ENCODE measurements at places on chromosomes 1 and 21.
A peak's percentile ranks its signal among the peaks of the same experiment; 100 is the strongest.

DNA sequence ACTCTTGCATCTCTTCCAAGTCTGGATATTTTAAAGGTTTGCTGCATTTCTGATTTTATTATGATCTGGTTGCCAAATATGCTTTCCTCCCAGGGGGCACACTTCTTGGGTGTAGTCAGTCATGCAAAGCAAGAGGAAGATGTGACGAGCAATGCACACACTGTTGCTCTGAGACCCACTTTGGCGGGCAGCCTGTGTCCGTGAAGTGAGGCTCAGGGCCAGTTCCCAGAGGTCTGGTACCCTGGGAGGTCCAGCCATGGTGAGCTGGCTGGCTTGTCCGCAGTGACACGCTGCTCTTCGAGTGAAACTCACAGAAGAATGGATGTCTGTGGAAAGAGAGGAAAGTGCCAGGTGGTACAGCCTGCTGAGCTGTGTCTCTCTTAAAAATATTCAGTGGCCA is 52.8 kb upstream of the EDN2 start:
- DNase-seq = peak; percentile 76

GRCh38 chr1:11908095-11908675 is 18.0 kb downstream of the KIAA2013 start:
- peak; percentile 73 for DNase-seq

- no peak for DNase-seq
Observed at GRCh38 chr21:20270365-20271055, 727.7 kb upstream of the NCAM2 start.

GRCh38 chr1:67336783-67337182 is 29.1 kb downstream of the IL12RB2 start:
- no peak for DNase-seq

- peak; percentile 54 for DNase-seq
Observed at GRCh38 chr1:87329051-87329525, 408 bp downstream of the LMO4 start.

GRCh38 chr1:151502035-151502700 is 9.0 kb upstream of the CGN start:
- no peak for DNase-seq

- no peak for DNase-seq
Observed at GRCh38 chr1:2539312-2539907, 9.3 kb upstream of the HES5 start.

Data from GM03348 (cell line).